Activated T-cell treated with anti-CD3 and anti-CD28 coated beads, Interleukin-2, amount 50 U/mL, for 24 hours (primary cell): ENCODE measurements at places on chromosomes 7 and 10.

GRCh38 chr10:59362959-59363381, 621 bp upstream of the FAM13C start:
- DNase-seq, result no peak

GRCh38 chr7:1275451-1276381, 43.0 kb downstream of the UNCX start:
- DNase-seq, result no peak

DNA sequence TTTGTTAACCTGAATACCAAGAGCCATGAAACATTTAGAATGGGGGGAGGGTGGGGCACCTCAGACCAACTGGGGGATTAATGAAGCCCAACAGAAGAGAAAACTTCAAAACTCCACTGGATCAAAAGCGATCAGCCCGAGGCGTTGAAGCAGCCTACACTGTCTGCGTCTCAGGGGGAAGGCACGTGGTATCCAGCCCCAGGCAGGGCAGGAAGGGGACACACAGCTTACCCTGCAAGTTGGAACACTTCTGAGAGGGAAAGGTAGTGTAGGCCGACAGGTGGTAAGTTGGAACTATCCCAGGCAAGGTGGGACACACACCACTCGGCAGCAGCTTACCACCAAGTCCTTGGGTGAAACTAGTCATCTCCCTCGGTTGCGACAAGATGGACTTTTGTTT, 102.9 kb downstream of the TAX1BP1 start:
- DNase-seq, result no peak

DNA sequence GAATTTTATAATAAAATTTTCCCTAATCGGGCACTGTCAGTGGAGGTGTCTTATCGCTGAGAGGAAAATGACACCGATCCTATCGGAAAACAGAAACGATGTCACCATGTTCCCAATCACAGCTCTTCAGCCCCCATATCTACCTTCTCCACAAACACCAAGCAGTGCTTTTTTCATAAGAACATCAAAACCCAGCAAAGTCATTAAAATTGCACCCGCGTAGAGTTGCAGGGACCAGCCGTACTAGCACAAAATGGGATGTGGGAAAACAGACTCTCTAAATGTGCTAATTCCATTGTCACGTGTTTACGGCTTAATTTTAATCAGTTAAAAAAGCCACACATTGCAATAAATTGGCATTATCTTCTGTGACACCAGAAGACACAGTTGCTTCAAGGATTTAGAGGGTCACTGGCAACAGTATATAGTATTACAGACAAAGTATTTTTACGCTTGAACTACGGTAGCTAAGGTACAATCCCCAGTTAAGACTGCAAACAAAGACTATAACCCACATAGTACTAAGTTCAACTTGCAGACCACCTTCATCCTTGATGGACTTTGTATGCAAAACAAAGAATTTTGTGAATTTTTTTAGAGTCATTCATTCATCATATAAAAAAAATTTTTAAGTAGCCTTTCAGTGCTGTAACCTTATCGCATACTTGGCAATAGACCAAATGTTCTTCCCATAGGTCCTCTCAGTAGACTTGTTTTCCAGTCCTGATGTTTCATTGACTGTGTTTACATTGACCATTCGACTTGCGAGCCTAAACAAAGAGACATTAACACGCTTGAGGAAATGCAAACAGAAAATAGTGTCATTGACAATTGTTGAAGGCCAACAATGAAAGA, 116.0 kb downstream of the VTI1A start:
- DNase-seq, result no peak

GRCh38 chr7:94374231-94374630, 20.5 kb upstream of the COL1A2 start:
- DNase-seq, result no peak
